CD4-positive, alpha-beta T cell (primary cell): ENCODE measurements at places on chromosomes 7 and 10.

DNA sequence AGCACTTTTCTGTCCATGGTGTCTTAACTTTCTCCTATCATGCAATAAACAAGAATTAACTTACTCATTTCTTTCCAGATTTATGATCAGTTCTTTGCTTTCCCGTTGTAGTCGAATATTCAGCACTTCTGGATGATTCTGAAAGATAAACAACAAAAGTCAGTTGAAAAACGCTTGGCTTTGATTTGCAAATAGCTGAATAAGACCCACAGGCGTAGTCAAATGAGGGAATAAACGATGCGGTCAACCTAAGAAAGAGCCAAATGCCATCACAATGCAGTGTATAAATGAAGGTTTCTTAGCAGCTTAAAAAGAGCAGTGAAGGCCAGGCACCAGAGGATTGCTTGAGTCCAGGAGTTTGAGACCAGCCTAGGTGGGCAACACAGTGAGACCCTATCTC, 109.4 kb downstream of the ADAM12 start:
- no peak for DNase-seq

- DNase-seq, result no peak
Observed at GRCh38 chr7:45919231-45919784, 1.8 kb downstream of the IGFBP3 start.

- DNase-seq, result no peak
Observed at GRCh38 chr7:19930851-19931250, 157.4 kb upstream of the TMEM196 start.

- DNase-seq, result no peak
Observed at GRCh38 chr10:3955955-3956617, 171.1 kb upstream of the KLF6 start.

DNA sequence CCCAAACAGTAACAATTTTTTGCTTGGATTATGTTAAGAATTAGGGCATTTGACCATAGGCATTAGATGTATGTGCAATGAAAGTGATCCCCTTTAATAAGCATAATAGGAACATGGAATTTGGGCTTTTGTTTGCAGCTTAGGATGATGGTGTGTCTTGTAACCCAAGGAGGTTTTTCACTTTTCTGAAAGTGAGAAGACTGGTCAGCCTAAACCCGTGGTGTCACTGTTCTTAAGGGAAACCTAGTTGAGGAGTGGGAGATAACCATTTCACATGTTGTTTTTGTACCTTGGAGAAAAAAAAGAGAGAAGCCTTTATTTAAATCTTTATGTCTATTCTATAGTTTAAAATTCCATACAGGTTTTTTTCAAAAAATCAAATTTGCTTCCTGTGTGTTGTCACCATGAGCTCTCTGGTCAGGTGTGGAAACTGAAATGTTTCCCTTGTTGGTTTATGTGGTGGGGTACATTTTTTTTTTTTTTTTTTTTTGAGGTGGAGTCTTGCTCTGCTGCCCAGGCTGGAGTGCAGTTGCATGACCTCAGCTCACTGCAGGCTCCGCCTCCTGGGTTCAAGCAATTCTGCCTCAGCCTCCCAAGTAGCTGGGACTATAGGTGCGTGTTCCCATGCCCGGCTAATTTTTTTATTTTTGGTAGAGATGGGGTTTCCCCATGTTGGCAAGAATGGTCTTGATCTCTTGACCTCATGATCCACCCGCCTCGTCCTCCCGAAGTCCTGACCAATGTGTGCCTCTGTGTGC, 7.7 kb downstream of the CCM2 start:
- DNase-seq, result no peak

- no peak for DNase-seq
Observed at GRCh38 chr10:85606401-85606800, 760.2 kb downstream of the GRID1 start.

GRCh38 chr7:70520611-70521010, 611.3 kb upstream of the GALNT17 start:
- no peak for DNase-seq
